Epithelial cell of prostate (primary cell): ENCODE measurements at places on chromosomes 2 and 18.
A peak's percentile ranks its signal among the peaks of the same experiment; 100 is the strongest.

GRCh38 chr2:9623151-9623550 lies 7.6 kb downstream of the YWHAQ start:
- DNase-seq: no peak

DNA sequence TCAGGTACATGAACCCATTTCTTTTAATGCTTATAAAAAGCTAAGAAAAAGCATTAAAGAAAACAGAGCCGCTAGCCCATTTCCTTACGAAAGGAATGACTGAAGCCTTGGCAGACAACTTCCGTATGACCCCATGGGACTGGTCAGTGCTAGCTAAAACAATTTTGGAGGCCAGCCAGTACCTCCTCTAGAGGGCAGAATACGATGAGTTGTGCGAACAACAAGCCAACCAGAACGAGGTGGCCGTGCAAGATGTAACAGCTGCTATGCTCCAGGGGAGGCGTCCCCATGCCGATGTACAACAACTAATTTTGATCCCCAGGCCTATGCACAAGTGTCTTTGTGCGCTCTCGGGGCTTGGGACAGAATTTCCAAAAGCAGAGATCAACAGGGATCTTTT lies 16.7 kb downstream of the MAP3K2 start:
- no peak for DNase-seq

GRCh38 chr2:179446476-179447141 lies 182.0 kb upstream of the SESTD1 start:
- DNase-seq: peak; percentile 36

- peak; percentile 31 for DNase-seq
These were observed 99.4 kb downstream of the TFCP2L1 start for GRCh38 chr2:121185571-121186074.

GRCh38 chr2:109331896-109332848 lies 203.2 kb downstream of the SH3RF3 start:
- DNase-seq: peak; percentile 52

- DNase-seq: no peak
These were observed 24.3 kb downstream of the GALNT1 start for GRCh38 chr18:35605686-35606417.
